ENCODE measurements at places on chromosomes 7 and 10.

- DNase-seq = no peak
These were observed 28.4 kb downstream of the GTF2IRD1 start for GRCh38 chr7:74482197-74482467.

GRCh38 chr10:58177362-58177947 lies 90.2 kb downstream of the IPMK start:
- no peak for DNase-seq

GRCh38 chr10:65798133-65798532 lies 1127.7 kb upstream of the LRRTM3 start:
- no peak for DNase-seq

DNA sequence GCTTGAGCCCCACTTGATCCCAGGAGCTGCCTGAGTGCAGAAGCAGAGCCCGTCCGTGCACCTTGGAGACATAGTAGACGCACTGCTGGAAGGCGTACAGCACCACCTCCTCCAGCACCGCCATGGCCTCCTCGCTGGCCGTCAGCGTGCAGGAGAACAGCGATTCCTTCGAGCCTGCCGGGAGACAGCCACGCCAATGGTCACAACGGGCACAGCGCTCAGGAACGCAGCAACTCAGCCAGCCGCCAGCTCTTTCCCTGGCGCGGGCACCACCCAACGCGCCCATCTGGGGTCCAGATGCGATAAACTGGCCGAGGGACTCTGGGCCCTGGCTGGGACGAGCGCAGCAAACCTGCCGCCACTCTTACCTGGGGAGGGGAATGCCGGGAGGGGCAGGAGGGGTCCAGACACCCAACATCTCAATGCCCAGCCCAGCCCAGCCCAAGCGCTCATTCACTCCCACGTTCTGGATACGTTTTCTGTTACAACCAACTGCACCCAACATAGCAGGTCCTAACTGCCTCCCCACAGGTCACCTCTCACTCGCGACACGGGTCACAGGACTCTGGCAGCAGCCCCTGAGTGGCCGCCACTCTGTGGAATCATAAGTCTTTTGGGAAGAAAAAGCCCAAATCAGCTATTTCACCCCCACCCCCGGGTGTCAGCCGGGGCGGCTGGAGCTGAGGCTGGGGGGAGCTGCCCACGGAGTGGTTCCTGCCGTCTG lies 41.9 kb downstream of the AP5Z1 start:
- DNase-seq = no peak

- DNase-seq = no peak
These were observed 33.1 kb downstream of the STAMBPL1 start for GRCh38 chr10:88913127-88913526.

DNA sequence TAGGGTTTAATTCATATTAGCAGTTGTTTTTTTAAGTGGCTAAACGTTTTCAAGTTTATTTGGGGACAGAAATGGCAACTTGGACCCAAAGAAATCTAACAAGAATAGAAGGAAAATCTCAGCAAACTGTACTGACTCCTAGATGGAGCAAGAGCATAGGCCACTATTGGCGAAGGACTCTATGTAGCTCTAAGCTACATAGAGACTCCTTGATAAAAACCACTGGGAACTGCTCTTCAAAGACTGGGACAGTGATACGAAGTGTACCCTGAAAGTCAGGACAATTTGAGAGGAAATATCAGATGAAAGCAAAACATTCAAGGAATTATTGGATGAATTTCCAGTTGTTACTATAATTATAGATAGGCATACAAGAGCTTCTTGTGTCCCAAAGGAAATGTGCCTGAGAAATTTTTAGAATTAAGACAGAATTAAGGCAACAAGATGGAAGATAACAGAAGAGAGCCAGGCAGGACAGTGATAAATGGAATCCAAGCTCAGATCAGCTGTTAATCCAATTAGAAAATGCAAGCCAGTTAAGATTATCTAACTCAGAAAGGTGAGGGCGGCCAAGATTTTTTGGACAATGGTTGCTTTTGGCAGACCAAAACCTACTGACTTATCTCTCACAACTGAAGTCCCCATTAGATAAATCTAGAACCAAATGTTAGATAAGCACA lies 103.7 kb upstream of the IFRD1 start:
- no peak for DNase-seq

GRCh38 chr10:131901181-131901829 lies 497 bp downstream of the PPP2R2D start:
- peak; percentile 68 for DNase-seq

DNA sequence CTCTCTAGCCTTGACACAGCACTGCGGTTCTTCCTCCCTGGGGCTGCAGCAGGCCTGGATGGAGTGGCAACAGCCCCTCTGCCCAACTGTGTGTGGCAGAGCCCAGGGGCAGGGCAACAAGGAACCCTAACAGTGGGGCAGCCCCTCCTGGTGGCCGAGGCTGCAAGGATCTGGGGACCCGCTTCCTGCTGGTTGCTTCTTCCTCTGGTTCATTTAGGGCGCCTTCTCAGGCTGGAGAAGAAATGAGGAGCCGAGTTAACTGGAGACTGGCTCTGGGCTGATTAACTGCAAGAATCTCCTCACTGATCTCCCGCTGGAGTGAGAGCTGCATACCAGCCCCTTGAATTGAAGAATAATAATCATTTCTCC lies 80.1 kb upstream of the EMX2 start:
- no peak for DNase-seq

GRCh38 chr10:60155943-60156683 lies 233.6 kb downstream of the ANK3 start:
- no peak for DNase-seq

DNA sequence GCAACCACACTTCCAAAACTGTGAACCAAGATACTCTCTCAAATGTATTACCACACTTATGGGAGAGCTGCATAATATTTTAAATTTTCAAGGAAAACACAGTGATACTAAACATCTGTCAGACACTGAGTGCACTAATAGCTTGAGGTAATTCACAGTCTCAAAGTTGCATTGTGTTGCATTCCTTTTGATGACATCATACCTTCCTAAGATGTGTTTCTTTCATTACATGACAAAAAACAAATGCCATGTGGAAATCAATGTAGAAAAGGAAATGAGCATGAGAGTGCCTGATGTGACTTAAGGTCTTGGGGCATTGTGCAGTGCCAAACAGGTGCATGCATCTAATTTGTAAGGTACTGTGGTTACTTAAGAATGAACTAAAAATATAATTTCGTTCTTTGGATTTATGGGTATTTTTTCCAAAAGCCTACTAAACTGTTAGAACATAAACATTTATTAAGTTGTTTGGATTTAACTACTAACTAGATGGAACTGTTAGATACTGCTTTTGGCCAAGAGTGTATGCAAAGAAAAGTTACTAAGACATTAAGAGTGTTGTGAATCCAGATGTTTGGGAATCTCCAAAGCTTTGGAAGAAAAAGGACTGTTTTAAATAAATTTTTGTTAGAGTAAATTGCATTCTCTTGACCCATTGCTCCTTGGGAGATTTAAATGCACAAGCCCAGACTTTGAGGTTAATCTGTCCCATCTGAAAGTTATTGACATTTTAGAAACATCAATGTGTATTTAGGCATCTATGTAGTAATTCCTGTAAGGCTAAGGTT lies 496.2 kb upstream of the SEMA3D start:
- no peak for DNase-seq

DNA sequence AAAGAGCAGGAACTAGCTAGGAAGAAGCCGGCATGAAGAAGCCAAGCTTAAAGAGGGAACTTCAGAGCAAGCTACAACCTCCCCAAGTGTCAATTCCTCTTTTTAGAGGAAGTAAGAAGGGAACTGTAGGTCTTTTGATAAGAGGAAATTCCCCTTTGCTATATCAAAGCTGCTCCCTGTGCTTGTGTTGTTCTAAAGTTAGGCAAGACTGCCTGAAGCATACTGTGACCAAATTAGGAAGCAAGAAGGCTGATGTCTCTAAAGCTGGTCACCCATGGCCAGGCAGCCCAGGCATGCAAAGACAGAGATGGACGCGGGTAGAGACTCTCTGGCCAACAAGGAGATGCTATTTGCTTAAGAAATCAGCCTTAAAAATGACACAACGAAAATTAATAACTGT lies 87.9 kb downstream of the RNF216 start:
- DNase-seq = peak; percentile 71

- DNase-seq = no peak
These were observed 96.1 kb upstream of the CDK6 start for GRCh38 chr7:92932450-92932849.

DNA sequence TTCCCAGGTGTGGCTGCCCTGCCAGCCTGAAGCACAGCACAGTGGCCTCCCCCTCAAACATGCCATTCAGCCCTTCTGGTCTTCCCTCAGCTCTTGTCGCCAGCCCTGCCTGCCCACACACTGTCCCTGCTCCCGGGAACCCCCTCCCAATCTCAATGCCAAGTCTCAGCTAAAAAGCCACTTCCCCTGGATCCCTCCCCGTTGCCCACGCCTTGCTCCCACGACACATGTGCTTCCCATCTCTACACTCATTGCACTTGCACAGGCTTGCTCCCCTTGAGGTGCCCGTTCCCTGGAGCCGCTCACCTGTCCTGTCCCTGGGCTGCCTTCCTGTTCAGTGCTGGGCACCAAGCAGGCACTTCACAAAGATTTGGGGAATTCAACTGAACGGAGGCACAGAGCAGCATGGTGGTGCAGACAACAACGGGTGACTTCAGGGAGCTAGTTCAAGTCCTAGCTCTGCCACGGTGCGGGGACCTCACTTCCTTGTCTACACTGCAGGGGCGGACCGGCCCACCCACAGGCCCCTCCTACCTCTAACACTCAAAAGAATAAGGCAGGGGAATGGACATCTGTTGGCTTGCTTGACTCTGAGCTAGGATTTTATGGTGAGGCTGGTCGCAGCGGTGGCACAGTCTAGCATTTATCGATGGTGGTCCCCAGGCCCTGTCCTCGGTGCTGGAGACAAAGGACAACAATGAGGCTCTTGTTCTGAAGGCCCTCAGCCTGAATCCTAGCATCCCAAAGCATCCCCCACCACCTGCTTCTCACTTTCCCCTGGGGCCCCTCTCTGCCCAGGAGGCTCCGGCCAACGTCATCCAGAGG lies 18.4 kb downstream of the RGS10 start:
- peak; percentile 57 for DNase-seq

DNA sequence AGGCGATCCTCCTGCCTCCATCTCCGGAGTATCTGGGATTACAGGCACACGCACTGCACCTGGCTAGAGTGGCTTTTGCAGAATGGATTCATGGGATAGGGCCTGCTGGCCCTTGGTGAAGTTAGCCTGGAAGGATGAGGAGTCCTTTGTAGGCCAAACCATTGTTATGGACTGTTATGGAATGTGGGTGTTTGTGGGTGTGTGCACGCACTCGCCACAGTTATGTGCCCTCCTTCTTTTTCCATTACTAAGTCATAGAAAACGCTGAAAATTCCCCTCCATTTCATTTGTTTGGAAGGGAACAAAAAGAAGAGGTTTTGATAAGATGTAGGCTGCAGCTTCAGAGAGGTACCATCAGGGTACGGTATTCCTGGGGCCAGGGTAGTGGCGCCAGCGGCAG lies 15.0 kb downstream of the ZNF862 start:
- DNase-seq = no peak

- no peak for DNase-seq
These were observed 281.5 kb downstream of the GRID1 start for GRCh38 chr10:86085136-86085535.

DNA sequence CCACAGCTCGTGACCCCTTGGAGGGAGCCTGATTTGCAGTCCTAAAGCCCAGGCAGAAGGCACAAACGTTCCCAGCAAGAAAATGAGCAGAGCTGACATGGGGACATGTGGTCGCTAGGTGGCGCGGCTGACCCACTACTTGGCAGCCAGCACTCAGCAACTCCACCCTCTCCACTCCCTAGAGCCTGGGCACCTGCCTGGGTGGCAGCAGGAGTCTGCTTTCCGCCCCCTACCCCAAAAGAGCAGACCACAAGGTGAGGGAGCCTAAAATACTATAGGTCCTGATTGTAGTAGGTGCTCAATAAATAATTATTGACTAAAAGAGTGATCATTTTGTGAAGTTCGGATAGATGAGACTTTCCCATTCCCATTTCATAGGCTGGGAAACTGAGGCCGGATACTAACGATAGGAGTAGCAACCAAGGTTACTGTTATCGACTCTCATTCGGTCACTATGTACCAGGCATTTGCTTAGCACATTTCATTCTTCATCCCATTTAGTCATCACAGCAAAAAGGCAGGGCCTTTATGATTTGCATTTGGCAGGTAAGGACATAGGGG lies 57.4 kb downstream of the NEUROG3 start:
- DNase-seq = peak; percentile 75

- peak; percentile 17 for DNase-seq
These were observed 27.9 kb downstream of the LRRC20 start for GRCh38 chr10:70354556-70354955.

GRCh38 chr10:28754930-28755718 lies 77.8 kb downstream of the BAMBI start:
- DNase-seq = no peak

DNA sequence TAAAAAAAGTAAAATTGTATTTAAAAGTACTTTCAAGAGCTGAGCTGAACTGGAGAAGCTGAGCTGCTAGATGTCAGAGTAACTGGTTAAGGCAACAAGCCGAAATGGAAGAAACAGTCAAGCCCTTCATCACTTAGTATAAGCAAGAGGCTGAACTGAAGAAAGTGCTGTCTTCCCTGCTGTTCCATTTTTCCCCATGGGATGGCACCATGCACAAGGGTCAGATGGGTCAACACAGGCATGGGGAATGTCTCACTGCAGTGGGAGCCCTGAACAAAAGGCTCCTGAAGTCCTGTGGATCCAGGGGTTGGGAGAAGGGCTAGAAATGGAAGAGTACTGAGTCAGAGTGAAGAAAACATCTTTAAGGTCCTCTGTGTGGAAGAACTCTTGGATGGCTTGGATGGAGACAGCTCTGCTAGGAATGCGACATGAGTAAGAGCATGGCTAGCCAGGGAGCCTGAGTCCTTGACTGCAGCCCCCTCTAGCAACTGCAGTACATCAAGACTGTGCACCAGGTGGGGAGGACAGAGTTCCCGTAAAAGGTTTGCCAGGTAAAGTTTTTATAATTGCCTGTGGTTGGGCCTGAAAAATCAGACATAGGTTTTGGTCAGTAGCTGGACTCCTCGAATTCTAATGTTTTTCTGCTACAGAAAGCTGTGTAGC lies 348.3 kb downstream of the GPR158 start:
- no peak for DNase-seq

All from aorta (tissue), 5 donors.